Renal pelvis (tissue), 12 donors: ENCODE measurements at places on chromosomes 1 and 21. TPM values are rescaled to one million over a fixed set of nuclear protein-coding genes. Genes with fewer than 3 reads are reported as not detected.

Gene TMEM269
- polyA plus RNA-seq, result 0.75 TPM

Gene TNFRSF9
- 0.07 TPM for polyA plus RNA-seq

Gene CD52
- polyA plus RNA-seq, result 3.3 TPM

DNA sequence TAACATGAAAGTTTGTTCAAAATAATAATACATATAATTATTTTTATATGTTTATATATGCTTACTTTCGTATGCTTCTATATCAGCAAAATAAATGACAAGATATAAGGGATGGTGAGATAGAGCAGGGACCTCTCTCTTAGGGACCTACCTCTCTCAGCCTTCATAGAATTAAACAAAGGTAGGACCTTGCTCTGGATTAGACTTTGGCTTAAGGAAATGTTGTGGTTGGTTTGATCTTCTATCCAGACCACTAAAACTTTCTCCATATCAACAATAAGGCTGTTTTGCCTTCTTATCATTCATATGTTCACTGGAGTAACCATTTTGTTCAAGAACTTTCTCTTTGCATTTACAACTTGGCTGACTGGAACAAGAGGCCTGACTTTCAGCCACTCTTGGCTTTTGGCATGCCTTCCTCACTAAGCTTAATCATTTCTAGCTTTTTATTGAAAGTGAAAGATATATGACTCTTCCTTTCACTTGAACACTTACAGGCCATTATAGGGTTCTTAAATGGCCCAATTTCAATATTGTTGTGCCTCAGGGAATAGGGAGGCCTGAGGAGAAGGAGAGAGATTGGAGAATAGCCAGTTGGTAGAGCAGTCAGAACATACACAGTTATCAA lies 14.4 kb downstream of the FRRS1 start:
- DNase-seq, result no peak

GRCh38 chr1:81432059-81432458 lies 368.7 kb upstream of the ADGRL2 start:
- DNase-seq, result no peak

DNA sequence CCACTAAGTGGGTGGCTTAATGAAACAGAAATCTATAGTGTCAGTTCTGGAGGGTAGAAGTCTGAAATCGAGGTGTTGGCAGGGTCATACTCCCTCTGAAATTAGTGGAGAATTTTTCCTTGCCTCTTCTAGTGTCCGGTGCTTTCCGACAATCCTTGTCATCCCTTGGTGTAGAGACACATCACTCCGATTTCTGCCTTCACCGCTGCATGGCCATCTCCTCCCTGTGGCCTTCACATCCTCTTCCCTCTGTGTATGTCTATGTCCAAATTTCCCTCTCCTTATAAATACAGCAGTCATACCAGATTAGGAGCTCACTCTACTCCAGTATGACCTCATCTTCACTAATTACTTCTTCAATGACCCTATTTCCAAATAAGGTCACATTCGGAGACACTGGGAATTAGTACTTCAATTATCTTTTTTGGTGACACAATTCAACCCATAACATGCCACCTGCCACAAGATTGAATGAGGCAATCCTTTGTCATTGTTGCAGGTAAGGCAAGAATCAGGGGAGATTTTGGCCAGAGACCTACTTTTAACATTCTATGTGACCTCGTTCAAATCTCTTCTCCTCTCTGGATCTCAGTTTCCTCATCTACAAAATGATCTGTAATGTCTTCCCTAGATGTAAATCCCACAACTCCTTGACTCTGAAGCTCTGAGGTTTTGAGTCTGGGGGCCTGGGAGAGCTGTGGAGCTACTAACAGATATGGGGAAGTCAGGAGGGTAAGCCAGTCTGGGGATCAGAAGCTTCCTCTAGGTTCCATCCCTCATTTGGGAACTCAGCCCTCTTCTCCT lies 16.1 kb downstream of the NAV1 start:
- DNase-seq, result no peak

- no peak for DNase-seq
These were observed 269.0 kb upstream of the PRMT6 start for GRCh38 chr1:106787520-106787919.

DNA sequence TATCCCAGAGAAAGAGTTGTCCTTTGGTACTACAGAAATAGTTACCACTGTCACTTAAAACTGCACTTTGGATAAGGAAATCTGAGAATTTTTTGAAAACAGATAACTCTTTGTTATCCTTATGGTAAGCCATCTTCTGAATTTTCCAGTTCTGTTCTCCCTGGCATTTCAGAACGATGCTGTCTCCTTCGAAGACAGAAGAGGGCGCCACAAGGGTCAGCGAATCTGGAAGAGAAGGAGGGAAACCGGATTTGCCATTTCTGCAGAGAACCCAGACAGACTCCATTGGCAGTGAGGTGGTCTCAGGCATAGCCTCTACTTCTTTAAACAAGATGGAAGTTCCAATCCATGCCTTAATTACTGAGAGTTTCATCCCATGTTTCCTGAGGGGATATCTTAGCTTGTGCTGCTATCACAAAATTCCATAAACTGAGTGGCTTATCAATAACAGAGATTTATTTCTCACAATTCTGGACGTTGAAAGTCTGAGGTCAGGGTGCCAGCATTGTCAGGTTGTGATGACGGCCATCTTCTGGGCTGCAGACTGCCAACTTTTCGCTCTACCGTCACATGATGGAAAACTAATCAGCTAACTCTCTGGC lies 6.4 kb downstream of the FCRL2 start:
- no peak for DNase-seq

- no peak for DNase-seq
These were observed 3.4 kb downstream of the PODN start for GRCh38 chr1:53065391-53065790.

- no peak for DNase-seq
These were observed 86.9 kb upstream of the UBE2U start for GRCh38 chr1:64116537-64116936.

GRCh38 chr1:92739669-92740524 lies 45.0 kb downstream of the EVI5 start:
- no peak for DNase-seq
